CD4-positive, alpha-beta T cell treated with Interleukin-1 beta for 1 hour (primary cell): ENCODE measurements at places on chromosomes 3 and 15.

DNA sequence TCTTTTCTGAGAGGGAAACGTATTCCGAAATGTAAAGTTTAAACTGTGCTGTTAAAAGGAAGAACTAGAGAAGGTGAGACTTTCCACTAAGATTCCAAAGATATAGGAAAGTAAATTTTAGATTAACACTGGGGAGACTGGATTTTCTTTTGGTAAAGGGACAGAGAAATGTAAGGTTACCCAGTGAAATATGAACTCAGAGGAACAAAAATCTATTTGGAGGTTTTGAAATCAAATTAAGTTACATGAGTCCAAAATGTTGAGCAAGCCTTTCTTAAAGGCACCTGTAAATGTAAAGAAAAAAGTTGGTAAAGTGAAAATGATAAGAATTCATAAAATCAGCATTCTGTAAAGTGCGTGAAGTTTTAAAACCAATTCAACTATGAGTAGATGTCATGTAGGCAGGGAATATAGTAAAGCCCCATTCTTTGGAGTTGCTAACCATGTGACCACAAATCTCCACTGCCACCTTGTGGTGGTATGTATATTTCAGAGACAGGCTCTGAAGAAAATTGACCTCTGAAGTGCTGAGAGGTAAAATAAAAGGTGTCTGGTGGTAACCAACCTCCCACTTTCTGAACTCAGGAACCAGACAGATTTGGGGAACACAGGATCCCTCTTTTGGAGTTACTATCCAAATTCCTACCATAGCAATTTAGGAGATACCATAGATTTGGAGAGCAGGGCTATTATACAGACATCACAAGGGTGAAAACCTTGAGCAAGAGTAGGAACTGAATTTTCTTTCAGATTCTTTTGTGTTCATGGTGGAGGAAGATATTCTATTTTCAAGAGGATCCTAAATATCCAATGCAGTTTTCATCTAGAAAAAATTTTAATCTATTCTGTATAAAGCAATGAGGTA lies 215.3 kb downstream of the ROBO2 start:
- no peak for DNase-seq

DNA sequence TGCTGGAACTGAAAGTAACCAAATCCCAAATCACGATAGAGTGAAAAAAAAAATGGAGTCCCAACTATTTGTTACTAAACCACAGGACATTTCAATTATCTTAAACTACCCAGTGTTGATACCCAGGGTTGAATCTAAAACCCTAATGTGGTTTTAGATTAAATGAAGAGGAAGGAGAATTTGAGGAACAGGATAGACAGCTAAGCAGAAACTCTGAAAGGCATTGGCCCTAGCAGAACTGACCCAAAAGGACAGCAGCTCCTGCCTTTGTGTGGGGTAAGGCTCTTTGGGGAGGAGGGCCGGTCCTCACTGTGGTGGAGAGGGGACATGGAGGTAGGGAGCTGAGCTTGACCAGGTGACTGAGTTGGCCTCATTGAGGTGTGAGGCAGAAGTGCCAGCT lies 30.7 kb upstream of the SNRK start:
- no peak for DNase-seq

- DNase-seq: no peak
These were observed 8.8 kb upstream of the A4GNT start for GRCh38 chr3:138140940-138141339.

DNA sequence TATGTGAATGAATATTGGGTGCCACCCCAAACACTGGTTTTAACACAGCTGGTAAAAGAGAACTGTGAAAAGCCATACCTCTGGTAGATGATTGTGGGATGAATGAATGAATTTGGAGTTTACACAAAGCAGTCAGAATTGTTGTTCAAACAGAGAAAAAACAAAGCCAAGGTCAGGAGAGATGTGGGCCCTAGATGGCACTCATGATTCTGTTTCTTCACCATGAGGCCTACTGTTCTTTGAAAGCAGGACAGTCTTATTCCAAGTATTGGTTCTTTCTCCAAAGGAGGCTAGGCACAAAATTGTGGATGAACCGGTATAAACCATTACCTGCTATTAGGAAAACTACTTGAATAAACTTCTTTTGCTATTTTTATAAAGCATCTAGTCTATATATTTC lies 97.6 kb downstream of the SAMMSON start:
- no peak for DNase-seq

- DNase-seq: no peak
These were observed 218.4 kb upstream of the LRTM1 start for GRCh38 chr3:55146216-55146615.

GRCh38 chr3:30712991-30713390 lies 106.6 kb downstream of the TGFBR2 start:
- DNase-seq: no peak

- DNase-seq: no peak
These were observed 136.9 kb downstream of the PLCL2 start for GRCh38 chr3:17021614-17022013.

DNA sequence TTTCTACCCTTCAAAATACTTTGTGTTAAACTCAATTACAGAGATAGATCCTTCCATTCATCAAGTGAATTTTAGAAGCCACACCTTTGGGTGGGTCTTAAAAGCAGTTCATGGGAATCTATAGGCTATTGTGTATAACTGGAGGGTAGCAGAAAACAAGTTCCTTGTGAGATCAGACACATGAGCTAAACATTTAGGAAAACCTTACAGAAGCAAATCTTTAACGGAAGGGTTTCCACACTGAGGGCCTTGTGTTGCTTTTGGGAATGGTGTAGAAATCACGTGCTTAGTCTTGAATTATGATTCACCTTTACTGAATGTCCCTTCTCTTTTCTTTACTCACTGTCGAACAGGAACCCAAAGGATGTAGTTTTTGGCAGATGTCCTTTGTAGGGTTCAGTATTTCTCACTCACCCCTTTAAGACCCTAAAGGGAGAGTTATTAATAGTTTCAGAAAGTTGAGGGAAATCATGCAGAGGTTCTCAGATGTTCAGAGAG lies 257.3 kb upstream of the CTDSPL start:
- DNase-seq: no peak

DNA sequence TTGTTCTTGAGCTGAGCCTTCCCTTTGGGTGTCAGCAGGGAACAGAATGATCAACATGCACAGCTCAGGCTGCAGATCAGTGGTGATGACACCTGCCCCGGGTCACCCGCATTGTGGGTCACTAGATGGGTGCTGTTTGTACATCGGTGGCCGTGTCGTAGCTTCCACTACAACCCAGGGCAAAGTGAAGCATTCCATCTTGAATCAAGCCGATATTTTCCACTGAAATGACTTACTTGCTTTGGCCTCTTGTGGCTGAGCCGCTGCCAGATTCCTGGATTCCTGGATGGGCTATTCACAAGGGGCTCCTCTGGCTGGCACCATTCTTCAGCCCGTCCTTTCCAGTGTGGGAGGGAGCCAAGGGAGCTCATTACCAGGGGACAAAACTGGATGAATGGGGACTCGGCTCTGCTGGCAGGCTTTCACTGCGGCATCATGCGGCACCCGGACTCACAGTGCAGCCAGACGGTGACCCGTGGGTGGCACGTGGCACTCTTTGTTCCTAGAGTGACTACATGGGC lies 65.6 kb downstream of the SLCO3A1 start:
- DNase-seq: no peak

GRCh38 chr15:60362321-60363086 lies 35.3 kb downstream of the ANXA2 start:
- peak; percentile 10 for DNase-seq

- DNase-seq: no peak
These were observed 24.2 kb downstream of the PSMD6 start for GRCh38 chr3:63998852-63999754.

DNA sequence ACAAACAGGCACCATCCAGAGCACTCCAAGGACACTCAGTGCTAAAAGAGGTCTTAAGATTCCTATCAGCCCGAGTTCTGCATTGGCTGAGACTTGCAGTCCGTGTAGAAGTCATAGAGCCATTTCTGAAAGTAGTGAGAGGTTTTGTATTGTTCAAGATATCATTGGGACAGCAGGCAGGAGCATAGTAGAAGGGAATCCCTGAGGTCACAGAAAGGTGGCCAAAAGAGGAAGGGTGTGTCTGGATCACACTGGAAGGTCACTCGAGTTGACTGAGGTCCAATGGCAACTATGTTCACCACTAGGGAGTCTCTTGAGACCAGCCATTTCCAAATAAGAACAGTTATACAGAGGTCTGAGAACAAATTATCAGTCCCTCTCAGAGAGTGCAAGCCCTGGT lies 468.3 kb downstream of the EPHB1 start:
- DNase-seq: no peak

DNA sequence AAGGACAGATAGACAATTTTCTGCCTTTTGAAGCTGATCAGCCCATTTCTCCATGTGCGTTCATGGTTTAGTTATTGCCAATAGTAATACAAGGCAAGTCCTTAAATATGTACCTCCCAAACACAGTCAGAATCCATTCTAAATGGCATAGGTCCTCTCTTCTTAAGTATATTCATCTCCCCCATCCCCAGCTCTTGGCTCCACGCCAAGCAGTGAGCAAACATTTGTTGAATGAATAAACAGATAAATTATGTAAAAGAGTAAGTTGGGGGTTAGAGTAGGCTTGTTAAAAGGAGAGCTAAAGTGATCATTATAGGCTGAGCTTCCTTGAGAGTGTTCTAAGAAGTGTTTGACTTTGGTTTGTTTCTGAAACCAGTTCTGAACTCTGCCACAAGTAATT lies 241.3 kb downstream of the ITPR1 start:
- DNase-seq: no peak

DNA sequence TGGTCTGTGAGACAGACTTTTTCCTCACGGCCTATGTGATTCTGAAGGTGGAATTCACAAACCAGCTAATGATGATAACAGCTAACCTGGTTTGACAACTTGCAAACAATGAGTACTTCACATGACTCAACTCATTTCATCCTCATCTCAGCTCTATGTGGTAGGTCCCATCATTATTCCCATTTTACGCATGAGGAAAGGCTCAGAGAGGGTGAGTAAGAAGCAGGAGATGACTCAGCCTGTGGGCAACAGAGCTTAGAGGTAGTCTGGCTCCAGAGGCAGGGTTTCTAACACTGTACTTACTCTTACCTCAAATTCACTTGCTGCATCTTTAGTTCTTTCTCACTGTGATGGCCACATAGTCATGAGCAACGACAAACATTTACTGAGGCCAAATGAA lies 25.8 kb upstream of the PSMD6 start:
- no peak for DNase-seq

DNA sequence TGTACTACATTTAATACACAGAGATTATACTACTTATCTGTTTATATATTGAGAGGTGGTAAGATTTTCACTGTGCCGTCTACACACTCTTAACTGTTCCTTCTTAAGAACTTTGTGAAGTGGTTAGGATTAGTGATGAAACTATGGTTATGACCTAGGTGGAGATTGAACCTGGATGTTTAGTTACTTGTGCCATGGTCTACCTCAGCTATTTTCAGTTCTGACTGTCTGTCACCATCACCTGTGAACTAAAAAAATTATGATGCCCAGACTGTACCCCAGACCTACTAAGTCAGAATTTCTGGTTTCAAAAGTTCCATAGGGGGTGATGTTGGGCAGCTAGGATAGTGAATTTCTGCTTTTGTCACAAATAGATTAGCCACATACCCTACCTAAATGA lies 6.4 kb downstream of the RASA2 start:
- no peak for DNase-seq

GRCh38 chr15:73335471-73335870 lies 33.3 kb downstream of the HCN4 start:
- DNase-seq: no peak

GRCh38 chr3:137972396-137972795 lies 37.6 kb upstream of the CLDN18 start:
- no peak for DNase-seq

DNA sequence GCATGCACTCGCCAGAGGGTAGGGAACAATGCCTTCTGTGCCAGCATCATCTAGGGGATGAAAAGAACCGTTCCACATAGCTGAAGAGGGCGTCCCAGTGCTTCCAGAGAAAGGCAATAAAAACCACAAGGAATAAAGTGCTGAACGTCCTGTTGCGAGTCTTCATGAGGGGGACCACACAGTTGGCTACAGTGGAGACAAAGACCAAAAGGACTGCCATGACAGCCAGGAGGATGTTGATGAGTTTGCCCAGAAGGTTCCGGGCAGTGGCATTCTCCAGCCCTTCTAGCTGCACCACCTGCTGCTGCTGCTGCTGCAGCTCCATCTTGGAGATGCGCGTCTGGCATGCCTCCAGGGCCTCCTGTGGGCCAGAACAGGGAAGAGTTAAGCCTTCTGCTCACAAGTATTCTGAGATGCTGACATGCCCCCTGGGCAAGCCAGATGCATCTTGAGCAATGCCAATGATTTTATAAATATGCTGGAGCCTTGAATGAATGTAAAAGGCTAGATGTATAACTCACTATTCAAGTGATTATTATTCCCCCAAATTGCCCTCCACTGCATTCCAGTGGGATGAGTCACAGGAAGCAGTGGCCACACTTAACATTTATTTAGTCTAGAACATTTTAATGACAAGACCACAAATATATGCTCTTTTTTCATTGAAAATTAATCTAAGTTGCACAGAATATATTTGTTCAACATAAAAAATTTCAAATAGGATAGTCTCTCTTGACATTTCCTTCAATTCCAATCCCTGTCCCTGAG lies 45.1 kb upstream of the PLXND1 start:
- no peak for DNase-seq

GRCh38 chr3:13491206-13491974 lies 11.3 kb downstream of the HDAC11 start:
- DNase-seq: no peak

DNA sequence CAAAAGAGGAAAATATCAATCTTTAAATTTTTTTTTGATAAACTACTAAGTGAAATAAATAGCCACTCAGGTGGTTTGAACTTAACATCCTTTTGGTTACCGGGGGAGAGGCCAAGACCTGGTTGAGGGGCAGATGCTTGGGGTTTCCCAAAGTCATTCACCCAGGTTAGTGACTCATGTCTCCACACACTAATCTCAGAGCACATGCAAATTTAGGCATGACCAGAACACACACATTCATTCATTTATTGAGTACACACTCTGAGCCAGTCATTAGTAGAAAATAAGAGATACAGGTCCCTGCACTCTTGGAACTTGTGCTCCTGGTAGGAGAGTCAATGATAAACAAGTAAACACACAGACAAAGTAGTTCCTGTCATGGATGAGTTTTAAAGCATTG lies 7.3 kb downstream of the ILDR1 start:
- DNase-seq: peak; percentile 19

- DNase-seq: no peak
These were observed 202.2 kb downstream of the DOCK3 start for GRCh38 chr3:50876947-50877346.
